ENCODE measurements at places on chromosomes 5 and 9.

GRCh38 chr9:113538701-113539430 lies 75.3 kb downstream of the RGS3 start:
- no peak for DNase-seq

DNA sequence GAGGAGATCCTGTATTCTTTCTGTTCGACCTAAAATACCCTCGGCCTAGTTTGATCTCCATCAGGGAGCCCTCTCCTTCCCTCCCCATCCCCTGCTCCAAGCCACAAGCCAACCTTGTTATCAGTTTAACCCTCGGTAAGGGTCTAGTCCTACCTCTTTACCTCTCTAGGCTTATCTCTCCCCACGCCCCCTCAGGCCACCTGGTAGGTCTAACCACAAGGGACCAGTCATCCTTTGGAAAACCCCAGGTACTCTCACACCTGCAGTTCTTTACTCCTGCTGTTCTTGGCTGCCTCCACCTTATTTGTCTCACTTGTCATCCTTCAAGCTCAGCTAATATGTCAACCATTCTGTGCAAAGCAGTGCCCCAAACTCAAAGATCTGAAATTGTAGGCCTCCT lies 78.7 kb downstream of the RAD23B start:
- DNase-seq, result no peak

DNA sequence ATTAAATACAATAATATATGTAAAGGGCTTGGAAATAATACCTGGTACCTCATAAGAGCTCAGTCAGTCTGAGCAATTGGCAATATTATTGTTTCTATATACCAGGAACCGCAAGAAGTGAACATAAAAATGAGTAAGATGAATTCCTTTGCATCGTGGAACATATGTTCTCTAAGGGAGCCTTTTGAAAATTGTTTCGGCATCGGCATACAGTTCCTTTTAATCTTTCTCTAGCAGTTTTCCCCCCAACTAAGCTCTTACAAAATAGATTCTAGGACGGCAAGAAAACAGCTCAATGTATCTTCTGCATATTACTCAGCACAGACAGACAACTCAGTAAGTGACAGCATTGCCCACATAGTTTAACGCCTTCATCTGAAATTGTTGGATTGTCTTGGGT lies 426.6 kb upstream of the WWC1 start:
- no peak for DNase-seq

DNA sequence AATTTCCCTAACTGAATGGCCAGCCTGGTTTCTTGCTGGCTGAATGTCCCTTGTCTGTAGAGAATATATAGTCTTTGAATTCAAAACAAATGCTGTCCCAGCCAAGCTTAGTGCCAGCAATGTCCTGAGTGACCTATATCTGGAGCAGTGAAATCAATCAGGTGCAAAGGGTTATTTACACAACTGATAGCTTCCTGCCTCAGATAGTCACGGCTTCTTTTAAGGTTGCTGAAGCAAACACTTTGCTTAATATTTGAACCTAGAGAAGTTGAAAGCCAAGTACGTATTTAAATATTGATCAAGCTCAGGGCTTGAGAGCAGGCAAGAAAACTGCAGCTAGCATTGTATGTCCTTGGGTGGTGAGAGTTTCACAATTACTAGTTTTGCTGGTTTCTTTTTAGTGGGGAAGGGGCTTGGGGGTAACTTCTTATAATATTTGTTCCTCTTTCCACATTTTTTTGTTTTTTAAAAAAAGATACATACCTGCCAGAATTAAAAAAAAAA lies 2.0 kb upstream of the ARHGEF28 start:
- no peak for DNase-seq

GRCh38 chr5:31427724-31428309 lies 104.1 kb downstream of the DROSHA start:
- DNase-seq, result no peak

GRCh38 chr5:138580777-138581176 lies 5.6 kb upstream of the HSPA9 start:
- no peak for DNase-seq

GRCh38 chr9:116112236-116112635 lies 41.4 kb upstream of the PAPPA start:
- DNase-seq, result peak; percentile 31
